Caki2 (cell line): ENCODE measurements at places on chromosomes 2 and 18.

DNA sequence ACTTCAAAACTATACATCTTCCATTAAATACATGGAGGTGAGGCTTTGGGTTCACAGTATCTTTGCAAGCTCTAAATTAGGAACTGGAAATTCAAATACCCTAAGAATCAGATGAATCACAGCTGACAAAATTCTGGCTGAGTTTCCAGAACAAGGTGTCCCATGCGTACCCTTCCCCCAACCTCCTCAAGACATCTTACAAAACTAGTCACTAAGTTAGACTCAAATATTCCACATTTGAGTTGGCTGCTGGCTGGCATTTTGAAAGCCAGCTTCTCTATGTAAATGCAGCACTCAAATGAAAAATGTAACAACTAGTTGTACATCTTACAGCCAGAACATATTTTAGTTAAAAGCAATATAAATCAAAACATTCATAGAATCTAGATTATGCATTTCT, 131.0 kb upstream of the ARL5A start:
- no peak for DNase-seq

- DNase-seq: no peak
These were observed 56.5 kb downstream of the MGAT4A start for GRCh38 chr2:98674233-98674964.

- peak; percentile 97 for DNase-seq
These were observed at the start of gene GALM for GRCh38 chr2:38665854-38666555. TSS of gene GALM (plus strand) at chr2:38666114. CDS start at chr2:38666162, 48 bp downstream.

GRCh38 chr2:131115752-131116151, 10.6 kb downstream of the PLEKHB2 start:
- no peak for DNase-seq

GRCh38 chr18:12904012-12904516, 20.0 kb upstream of the PTPN2 start:
- no peak for DNase-seq

DNA sequence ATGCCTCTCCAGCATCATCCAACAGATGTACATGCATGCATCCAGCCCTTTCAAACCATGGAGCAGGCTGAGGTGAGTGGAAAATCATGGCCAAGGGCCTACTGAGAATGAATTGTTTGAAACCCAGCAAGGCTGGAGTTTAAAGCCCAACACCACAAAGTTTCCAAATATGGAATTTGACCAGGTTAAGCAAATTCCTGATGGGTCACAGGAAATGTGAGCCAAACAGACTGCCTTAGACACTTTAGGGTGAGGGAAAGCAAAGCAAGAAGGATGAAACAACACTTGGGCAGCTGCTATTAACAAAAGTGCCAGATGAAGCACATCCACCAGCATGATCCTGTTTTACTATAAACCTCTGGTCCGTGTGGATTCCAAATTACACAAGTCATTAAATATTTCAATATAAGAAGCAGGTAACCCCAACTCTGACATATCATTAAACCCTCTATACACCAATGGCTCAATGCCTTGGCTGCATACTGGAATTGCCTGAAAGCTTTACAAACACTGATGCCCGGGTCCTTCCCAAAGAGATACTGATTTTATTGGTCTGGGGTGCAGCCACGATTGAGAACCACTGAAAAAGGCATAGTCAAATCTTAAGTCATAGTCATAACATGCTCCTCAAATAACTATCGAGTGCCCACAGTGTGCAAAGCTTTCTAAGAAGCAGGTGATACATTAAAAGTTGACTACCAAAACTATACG, 9.1 kb downstream of the KLF7 start:
- no peak for DNase-seq

- DNase-seq: no peak
These were observed 54.0 kb upstream of the PPP1CB start for GRCh38 chr2:28697602-28698149.

DNA sequence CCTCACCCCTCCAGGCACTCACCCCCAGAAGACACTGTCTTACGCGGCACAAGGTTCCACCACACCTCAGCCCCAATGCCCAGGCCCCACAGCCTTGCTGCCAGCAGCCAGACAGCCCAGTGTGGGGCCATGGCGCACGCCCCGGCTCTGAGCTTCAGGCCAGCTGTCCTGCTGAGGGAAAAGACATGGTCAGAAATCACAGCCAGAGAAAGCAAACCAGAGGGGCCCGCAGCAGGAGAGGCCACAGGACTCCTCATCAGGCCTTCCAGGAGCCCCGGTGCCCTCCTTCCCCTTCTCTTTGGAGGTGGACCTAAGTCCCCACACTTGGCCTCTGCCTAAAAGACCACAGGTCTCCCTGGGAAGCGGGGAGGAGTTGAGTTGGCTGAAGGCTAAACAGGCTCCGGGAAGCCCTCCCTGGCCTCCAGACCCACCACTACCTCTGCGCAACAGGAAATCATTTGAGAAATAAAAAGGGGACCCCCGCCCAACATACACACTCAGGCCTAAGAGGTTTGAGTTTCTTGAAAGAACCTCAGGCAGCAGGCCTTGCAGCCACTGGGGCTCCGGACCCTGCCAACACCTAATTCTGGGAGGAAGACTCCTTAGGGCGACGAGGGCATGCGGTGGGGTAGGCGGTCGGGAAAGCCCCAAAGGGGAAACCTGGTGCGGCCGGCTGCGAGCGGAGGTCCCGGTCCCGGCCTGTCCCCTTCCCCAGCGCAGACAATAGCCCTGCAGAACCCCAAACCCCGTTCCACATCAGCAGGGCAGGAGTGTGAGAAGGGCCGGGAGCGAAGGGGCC, 1.9 kb downstream of the SEMA4C start:
- DNase-seq: no peak

DNA sequence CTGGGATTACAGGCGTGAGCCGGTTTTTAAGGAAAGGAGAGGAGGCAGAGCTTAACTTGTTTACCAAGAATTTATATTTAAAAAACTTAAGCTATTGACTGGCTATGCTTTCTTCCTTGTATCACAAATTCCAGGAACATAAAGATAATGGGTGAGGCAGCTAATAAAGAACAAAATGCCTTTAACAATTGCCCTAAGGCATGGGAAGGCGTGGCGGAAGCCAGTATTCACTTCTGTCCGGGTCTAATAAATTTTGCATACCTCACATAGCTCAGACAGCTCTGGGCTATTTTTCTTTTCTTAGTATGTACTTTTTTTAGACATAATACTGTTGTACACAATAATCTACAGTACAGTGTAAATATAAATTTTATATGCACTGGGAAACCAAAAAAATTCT, 1.0 kb upstream of the LDAH start:
- DNase-seq: no peak
